ENCODE measurements at places on chromosomes 2 and 18.

DNA sequence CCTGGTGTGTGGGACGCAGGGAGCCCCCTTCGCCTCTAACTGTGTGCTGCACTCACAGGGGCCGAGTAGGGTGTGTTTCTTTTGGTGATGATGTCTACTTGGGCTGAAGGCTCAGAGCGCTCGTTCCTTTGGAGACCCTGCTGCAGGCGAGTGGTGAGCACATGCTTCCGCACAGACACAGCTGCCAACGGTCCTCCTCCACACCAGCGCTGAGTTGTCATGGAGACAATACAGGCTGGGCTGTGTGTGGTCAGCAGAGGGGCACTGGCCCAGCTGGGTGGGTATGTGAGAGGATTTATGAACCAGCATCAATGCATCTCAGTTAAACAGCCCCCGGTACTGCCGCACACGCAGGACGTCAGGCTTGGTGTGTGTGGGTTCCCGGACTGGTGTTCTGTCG, 143.5 kb downstream of the SH3RF3 start:
- DNase-seq = no peak

DNA sequence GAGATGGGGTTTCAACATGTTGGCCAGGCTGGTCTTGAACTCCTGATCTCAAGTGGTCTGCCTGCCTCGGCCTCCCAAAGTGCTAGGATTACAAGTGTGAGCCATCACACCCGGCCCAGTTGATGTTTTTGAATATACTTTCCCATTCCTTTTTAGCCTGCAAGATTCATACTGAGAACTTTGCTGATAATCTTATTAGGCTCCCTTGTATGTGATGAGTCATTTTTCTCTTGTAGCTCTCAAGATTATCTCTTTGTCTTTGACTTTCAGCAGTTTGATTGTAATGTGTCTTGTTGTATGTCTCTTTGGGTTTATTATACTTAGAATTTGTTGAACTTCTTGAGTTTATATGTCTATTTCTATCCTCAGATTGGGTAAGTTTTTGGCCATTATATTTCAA, 81.4 kb downstream of the OTX1 start:
- DNase-seq = no peak

DNA sequence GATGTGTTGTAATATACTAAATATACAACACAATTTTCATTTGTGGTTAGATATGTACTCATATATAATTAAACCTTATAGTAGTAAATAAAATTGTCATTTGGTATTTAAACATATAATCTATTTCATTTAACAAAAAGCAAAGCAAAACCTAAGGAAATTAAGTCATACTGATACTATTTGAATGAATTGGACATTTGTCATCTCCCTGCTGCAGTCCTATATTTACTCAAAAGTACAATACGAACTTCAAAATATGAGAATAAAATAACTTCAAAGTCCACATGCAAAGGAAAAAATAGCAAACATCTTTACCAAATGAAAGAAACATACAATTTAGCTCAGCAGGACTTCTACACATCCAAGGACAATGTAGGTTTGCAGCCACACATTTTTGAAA, 11.8 kb upstream of the HAT1 start:
- no peak for DNase-seq

DNA sequence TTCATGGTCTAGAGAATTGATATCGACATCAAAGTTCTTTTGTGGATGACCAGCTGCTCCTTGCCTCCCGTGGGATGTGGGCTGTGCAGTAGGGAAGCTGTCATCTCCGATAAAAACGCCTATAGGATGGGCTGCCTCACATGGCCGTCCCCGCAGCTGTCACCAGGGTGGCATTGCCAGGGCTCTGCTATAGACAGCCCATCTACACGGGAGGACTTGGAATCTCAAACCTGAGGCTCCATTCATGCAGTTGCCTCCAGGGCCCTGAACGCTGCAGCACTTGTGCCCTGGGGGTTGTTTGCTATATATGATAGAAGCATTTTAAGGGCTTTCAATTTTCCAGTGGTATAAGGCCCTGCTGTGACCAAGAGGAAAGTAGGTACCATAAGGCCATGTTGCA, 183.1 kb downstream of the MYCN start:
- no peak for DNase-seq

- DNase-seq = no peak
These were observed 250.9 kb downstream of the DCDC2C start for GRCh38 chr2:3954261-3954660.

- no peak for DNase-seq
These were observed 118.5 kb upstream of the HDAC4 start for GRCh38 chr2:239519089-239519920.

- no peak for DNase-seq
These were observed 51.8 kb downstream of the SERTAD2 start for GRCh38 chr2:64601785-64602391.

- DNase-seq = no peak
These were observed 77.3 kb downstream of the KLHL14 start for GRCh38 chr18:32695534-32695933.

DNA sequence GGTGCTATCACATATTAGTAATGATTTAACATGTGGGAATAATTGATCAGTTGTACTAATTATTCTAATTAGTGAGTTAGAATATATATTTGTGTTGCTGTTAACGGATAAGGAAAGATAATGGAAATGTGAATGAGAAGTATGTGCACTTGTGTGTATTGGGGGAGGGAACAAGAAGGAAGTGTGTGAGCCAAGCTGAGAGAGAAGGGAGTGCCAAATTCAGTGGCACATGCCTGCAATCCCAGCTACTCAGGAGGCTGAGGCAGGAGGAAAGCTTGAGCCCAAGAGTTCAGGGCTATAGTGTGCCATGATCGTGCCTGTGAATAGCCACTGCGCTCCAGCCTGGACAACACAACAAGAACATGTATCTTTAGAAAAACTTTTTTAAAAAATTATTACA, 9.3 kb downstream of the BARD1 start:
- DNase-seq = no peak

DNA sequence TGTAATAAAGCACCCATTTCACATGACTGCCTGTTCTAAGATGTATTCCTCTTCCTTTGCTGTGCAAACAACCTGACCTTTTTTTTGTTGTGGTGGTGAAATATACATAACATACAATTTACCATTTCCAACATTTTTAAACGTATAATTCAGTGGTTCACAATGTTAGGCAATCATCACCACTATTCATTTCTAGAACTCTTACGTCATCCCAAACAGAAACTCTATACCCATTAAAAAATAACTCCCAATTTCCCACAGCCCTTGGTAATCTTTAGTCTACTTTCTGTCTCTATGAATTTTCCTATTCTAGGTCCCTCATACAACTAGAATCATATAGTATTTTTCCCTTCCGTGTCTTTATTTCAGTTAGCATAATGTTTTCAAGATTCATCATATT, 36.7 kb downstream of the RND3 start:
- no peak for DNase-seq

DNA sequence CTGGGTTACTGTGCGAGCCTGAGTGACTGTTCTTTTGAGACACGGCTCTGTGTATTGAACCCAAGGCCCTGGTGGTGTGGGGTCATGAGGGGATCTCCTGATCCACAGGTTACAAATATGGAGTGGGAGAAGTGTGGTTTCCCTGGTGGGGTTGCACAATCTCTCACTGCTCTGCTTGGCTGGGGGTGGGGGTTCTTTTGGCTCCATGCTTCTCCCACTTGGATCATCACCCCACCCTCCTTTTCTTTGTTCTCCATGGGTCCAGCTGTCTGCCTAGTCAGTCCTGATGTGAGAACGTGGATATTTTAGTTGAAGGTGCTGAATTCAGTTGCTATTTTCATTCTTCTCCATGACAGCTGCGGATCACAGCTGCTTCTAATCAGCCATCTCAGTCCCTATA, 37.8 kb downstream of the AGPS start:
- no peak for DNase-seq

DNA sequence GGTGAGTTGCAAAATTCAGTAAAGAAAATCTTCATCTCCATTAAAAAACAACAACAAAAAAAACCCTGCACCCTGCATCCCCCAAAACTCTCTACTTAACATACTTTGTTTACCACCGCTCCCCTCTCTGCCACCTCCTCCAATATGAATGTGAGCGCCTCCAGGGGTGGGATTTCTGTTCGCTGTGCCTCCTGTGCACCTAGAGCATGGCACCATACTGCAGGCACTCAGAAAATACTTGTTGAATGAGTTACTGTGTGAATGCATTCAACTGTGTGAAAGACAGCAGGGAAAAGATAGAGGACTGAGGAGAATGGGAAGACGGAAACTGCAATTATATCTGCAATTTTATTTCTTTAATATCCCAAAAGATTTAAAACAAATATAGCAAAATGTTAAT, 4.5 kb downstream of the CEBPZ start:
- DNase-seq = no peak

DNA sequence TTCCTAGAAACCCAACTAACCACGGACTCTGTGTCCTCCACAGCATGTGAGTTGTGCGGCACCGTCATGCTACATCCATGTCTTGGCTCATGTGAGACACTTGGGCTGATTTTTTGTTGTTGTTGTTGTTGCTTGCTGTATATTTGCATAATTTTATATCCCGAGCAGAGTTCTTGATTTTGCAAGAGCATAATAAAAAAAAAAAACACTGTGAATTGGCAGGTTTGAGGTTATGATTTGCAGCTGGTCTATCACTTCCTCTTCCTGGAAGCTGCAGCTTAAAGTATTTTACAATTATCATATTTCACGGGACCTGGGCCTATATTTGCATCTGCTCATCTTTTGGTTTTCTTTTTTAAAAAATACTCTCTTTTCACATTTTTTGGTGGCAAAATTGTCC, 142.3 kb upstream of the NRP2 start:
- no peak for DNase-seq

- DNase-seq = no peak
These were observed 6.4 kb downstream of the CELF4 start for GRCh38 chr18:37559194-37559593.

DNA sequence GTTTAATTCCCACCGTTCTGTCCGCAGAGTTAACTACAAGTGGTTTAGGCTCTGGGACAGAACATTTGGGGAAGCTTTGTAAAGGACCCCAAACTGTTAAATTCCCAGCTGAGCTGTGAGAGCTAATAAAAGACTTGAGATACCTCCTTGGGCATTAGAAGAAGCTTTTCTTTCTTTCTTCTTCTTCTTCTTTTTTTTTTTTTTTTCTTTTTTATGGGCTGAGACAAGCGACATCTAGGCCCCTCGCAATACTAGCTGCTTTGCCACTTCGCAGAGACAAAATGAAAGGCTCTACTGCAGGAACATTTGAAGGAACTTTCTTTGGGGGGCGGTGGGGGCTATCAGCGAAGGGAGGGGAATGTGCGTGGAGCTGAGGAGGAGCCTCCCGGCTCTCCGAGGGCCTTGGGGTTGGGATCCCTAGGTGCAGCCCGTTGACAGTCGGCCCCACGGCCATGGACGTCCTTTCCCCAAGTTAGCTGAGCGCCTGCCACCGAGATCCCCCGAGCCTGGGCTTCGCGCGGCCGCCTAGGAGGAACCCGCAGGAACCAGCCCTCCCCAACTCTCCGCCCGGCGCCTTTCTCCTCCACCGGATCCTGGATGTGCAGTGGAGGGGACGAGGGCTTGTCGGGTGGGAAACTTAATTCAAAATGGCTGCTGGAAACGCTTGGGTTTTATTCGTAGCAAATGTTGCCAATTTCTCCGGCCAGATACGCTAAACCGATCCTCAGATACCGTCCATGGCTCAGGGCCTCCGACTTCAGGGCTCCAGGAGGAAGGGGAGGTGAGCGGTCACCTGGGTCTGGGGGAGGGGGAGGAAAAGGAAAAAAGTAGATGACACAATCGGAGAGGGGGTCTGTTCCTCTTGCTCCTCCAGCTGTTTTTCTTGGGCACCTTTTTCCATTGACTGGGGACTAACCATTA, 4.2 kb downstream of the MEIS1 start:
- DNase-seq = no peak

DNA sequence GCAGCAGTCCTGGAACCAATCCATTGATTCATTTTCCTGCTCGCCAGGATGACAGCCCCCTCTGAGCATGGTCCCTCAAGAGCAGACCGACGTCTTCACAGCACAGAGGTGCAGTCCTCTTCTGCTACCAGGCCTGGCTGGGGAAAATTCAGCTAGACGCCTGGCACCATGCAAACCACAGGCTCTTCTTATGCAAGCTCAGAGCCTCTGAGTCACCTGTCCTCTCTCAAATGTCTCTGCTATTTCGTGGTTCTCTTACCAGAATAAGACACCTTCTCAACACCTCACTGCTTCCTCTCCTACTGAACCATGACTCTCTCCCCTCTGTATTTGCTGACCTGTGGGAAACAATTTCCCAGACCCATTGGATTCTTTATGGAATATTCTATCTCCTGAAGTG, 79.8 kb upstream of the CYRIA start:
- DNase-seq = no peak

DNA sequence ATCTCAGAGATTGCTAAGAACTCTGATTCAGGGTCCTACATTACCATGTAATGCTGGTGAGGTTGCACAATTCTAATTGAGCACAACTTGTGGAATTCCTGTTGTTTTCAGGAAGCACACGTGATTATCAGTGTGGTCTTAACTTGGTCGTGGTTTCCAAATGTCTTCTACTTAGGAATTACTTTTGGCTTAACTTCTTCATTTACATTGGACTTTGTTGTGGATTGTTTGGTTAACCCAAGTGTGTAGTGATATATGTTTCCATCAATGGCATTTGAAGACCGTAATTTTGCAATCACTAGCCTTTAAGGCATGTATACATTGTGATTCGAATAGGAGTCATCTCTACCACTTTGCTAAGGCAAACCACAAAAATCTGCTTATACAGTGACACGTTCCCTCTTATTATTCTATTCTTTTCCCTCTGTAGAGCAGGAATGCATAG, 373.3 kb downstream of the IRS1 start:
- DNase-seq = no peak

DNA sequence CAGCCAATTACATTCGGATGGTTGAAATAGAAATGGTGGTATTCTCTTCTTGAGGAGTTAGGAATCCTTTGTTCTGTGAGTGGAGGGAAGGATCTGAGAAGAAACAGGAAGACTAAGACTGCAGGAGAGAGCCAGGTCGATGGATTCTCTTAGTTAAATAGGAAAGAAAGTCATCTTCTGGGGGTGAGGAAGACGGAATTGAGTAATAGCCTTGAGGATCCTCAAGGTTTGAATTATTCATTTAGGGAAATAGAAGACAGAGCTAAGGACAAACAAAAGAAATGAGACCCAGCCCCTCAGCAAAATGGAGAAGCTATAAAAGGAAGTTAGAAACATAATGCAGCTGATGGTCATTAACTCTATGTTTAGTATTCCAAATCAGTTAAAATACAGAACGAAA, 1.8 kb downstream of the LAPTM4A start:
- no peak for DNase-seq

- no peak for DNase-seq
These were observed 428.7 kb upstream of the ACVR2A start for GRCh38 chr2:147416099-147416498.

GRCh38 chr2:46850742-46851141, 64.9 kb downstream of the MCFD2 start:
- DNase-seq = no peak

- no peak for DNase-seq
These were observed 99.4 kb upstream of the CDC42EP3 start for GRCh38 chr2:37770797-37771196.

GRCh38 chr2:103169861-103170260, 408.0 kb downstream of the TMEM182 start:
- no peak for DNase-seq

GRCh38 chr2:95020275-95021022, 5.1 kb upstream of the MAL start:
- no peak for DNase-seq

- DNase-seq = no peak
These were observed 41.8 kb downstream of the MSTN start for GRCh38 chr2:190020720-190021119.

Data from NCI-H774 (cell line).